ENCODE measurements at places on chromosomes 11 and 22. TPM values are rescaled to one million over a fixed set of nuclear protein-coding genes. Genes with fewer than 3 reads are reported as not detected.
A peak's percentile ranks its signal among the peaks of the same experiment; 100 is the strongest.

GRCh38 chr11:12454782-12455181 lies 77.4 kb downstream of the PARVA start:
- no peak for DNase-seq

- no peak for DNase-seq
These were observed 4.4 kb downstream of the SPCS2 start for GRCh38 chr11:74953451-74953850.

- DNase-seq, result no peak
These were observed 12.6 kb upstream of the SYT13 start for GRCh38 chr11:45298718-45299117.

GRCh38 chr11:15195454-15196200 lies 80.9 kb downstream of the INSC start:
- no peak for DNase-seq

Gene CCDC34
- total RNA-seq, result 4.0 TPM

Gene MFRP
- total RNA-seq, result not detected

- DNase-seq, result no peak
These were observed 5.3 kb upstream of the NAA40 start for GRCh38 chr11:63933459-63933858.

Gene FAM227A
- 10.0 TPM for total RNA-seq

Gene TOMM22
- total RNA-seq, result 57.7 TPM

DNA sequence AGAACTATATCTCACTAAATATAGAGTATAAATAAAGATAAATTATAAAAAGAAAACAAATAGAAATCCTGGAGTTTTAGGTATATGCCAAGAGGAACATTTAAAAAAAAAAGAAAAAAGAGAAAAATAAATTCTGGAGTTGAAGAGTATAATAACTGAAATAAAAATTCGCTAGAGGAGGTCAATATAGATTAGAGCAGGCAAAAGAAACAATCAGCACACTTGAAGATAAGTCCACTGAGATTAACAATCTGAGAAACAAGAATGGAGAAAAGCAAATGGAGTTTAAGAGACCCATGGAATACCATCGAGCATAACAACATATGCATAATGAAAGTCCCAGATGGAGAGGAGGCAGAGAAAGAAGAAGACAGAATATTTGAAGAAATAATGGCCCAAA lies 14.3 kb upstream of the BEST1 start:
- no peak for DNase-seq

GRCh38 chr22:20566420-20567260 lies 59.2 kb downstream of the MED15 start:
- peak; percentile 56 for DNase-seq

DNA sequence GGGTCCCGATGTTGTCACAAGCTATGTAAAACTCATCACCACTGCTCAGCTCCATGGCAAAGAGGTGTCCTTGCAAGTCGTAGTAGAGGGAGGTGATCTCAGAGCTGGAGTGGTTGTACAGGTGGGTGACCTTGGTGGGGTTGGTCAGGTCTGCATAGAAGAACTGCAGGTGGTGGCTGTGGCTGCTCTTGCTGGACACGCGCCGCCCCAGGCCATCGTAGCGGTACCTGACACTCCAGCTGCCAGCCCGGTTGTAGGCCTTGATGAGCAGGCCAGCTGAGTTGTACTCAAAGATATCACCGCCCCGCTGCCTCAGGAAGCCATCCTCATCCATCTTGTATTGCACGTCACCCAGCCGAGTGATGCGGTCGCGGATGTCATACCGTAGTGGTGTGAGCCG lies 94.6 kb upstream of the NARS2 start:
- no peak for DNase-seq

Gene OR4A16
- not detected for total RNA-seq

DNA sequence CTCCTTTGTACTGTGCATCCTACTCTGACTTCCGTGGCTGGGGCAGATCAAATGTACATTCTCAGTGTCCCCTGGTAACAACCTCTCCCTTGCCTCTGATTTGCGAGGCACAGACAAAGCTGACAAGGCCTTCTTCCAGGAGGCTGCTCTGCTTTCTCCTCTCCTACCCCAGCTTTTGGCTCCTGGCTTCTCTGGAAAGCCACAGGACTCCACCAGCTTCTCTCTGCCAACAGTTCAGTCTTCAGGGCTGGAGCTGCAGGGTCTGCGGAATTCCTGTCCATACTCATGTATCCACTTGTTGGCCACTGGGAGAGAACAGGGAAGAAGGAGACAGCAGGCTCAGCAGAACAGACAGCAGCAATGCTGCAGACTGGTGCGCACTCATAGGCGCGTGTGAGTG lies 44.4 kb downstream of the P4HA3 start:
- no peak for DNase-seq

Gene SCGB1A1
- total RNA-seq, result 5,001 TPM

DNA sequence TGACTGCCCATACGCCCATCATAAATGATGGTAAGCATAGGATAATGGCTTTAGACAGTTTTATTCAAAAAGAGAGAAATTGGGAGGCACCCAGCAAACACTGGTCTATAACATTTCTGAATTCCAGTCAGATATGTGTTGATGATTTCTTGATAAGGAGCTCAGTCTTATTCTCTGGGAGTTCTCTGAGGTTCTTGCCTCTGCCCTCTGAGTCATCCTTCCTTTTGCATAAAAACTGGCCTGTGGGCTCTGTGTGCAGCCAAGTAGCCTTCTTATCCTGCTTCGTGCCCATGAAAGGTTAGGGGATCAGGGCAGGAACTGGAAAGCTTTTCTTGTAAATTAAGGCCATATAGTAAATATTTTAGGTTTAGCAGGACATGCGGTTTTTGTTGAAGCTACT lies 48.9 kb downstream of the FAR1 start:
- no peak for DNase-seq

Gene C11orf42
- total RNA-seq, result not detected

DNA sequence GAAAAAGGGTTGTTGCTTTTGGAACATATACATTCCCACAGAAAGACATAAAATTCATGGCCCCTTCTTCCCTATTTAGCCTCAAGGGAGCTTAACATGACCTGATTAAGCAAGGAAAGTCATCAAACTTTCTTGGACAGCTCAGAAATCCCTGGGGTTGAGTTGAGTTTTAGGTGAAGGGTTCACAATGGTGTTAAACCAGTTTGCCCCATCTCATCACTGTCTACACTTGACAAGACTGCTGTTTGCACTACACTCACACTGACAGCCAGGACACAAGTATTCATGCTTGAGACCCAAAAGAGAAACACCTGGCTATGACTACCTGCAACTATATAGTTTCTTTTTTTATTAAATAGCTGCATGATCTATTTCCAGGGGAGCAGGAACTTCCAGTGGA lies 209.8 kb upstream of the TMEM45B start:
- DNase-seq, result no peak

DNA sequence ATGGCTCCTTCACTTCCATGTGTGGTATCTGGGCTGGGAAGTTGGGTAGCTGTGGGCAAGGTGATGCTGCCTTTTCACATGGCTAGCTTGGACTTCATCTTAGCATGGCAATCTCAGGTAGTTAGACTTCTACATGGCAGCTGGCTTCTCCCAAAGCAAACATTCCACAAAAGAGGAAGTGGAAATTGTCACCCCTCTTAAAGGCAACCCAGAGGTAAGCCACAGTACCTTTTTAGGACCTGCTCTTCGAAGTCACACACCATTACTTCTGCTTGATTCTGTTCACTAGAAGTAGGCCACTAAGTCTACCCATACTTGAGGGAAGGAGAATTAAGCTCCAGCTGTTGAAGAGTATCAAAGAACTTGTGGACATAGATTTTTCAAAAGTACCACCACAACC lies 25.9 kb downstream of the TUG1 start:
- no peak for DNase-seq

DNA sequence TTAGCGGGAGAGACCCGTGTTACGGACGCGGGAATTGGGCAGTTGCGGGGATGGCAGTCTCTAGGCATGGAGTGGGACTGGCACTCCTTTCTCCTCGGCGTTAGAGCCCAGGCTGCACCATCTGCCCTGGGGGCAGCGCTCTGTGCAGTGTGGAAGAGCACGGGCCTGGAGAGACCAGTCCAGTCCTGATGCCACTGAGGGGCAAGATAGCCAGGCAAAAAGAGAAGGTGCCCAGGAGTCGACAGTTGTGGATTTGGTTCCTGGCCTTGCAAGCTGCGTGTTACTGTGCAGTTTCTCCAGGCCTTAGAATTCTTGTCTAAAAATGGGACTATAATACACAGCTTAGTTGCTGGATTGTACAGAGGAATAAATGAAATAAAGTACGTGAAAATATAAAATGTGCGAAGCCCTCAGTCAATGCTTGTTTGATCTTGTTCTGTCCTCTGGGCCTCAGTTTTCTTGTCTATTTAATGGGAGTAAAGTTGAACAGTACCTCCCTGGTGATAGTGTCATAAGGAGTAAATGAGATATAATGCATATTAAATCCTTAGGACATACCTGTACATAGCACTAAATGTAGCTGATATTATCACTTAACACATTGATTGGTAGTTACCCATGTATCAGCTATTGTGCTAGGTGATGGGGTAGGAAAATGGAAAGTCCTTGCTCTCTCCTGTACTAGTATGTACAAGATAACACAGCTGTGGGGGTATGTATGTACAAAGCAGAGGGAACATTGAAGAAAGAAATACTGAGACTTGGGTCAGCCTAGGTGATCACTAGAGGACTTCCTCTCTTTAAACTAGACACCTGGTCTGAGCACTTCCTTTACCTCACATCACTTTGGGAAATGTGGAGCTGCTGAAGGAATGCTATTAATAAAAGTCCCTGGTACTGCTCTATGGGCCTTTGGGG lies 1.2 kb downstream of the ATXN10 start:
- DNase-seq, result no peak

Measured in lung (tissue), 17 donors.